ENCODE measurements at places on chromosomes 1 and 21.
A peak's percentile ranks its signal among the peaks of the same experiment; 100 is the strongest.

GRCh38 chr1:168617974-168618750 lies 41.8 kb downstream of the XCL1 start:
- DNase-seq, result no peak

GRCh38 chr1:224867715-224868114 lies 61.8 kb upstream of the DNAH14 start:
- DNase-seq, result no peak

- DNase-seq, result no peak
Observed at GRCh38 chr1:3644273-3644672, 5.6 kb downstream of the WRAP73 start.

DNA sequence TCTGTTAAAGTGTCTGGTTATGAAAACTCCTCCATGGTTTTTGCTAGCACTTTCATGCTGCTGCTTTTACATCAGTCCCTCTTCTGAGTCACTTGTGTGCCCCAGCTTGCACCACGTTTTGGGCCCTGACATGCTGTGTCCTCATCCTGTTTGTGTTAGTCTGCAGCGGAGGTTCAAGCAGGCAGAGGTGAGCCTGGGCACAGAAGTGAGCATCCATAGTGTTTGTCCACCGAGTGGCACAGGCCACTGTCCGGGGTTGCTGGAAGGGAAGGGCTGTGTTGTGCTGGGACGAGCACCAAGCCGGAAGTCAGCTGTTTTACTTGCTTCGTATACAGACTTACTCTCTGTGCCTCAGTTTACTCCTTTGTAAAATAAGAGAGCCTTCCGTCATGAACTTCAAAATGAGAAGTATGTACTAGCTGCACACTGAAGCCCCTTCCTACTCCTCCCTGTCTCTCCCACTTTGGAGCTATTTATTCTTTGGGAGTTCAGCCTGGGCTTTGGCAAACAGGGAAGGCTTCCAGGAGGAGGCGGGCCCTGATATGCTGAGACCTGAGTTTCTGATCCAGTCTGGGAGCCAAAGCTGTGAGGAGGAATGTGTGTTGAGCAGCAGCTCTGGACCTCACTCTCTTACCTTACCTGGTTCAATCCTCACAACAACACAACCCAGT lies 10.7 kb upstream of the LAPTM5 start:
- DNase-seq, result no peak

GRCh38 chr1:188240772-188241406 lies 1412.1 kb downstream of the PLA2G4A start:
- no peak for DNase-seq

DNA sequence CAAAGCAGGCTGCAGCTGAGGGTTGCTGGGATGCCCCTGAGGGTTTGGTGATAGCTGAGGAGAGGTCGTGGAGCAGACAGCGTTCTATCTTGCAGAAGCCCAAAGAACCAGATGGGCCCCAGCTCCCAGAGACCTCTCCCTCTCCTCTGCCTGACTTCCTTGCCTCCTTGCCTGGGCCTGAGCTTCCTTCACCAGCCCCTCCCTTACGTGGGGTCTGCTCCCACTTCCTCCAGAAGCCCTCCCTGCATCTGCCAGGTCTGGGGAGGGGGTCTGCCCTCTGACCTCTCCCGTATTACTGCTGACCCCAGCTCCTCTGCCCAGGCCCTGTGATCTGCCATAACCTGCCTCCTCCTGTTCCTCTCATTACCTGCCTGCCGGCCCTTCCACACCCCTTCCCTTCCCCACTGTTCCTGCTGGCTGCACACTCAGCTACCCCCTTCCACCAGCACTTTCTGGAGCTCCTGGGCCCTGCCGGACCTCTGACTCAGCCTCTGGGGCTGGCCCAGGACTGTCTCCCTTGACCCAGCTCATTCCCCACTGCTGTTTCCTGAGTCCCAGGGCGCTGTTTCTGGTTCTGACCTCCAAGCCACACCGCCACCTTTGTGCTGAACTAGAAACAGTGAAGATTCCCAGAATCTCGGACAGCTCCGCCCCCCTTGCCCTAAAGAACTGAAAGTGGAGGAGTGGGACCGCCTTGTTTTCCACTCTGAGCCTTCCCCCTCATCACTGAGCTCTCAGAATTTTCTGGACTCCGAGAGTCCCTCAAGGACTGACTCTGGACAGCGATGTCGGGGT lies 237.7 kb upstream of the C1orf174 start:
- DNase-seq, result no peak

DNA sequence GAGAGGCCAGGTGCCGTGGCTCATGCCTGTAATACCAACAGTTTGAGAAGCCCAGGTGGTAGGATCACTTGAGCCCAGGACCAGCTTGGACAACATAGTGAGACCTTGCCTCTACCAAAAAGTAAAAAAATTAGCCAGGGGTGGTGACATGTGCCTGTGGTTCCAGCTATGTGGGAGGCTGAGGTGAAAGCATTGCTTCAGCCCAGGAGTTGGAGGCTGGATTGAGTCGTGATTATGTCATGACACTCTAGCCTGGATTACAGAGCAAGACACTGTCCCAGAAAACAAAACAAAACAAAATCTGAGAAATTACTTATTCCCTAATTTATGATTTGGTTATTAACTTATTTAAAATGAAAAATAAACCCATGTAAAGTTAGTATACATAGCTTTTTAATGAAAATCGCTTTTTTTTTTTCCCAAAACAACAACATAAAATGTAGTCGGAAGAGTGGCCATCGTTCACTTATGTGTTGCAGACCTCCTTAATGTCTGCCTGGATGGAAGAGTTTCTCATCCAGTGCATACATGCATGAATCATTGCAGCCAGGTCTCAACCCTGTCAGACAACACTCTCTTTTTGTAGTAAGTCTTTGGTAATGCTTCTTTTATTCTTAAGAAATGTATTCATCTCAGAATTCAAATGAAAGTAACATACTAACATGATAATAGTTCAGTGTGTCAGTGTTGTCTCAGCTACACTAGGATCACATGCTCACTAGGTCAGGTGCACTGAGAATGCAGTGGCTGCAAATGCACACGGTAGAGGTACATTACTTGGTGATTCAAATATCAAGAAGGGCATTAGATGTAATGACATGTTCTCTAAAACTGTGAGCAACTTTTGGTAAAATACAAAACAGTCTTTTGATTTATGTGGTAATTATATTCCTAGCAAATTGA lies 28.0 kb downstream of the ITSN1 start:
- DNase-seq, result no peak

- no peak for DNase-seq
Observed at GRCh38 chr1:23537296-23537973, 6.4 kb upstream of the E2F2 start.

DNA sequence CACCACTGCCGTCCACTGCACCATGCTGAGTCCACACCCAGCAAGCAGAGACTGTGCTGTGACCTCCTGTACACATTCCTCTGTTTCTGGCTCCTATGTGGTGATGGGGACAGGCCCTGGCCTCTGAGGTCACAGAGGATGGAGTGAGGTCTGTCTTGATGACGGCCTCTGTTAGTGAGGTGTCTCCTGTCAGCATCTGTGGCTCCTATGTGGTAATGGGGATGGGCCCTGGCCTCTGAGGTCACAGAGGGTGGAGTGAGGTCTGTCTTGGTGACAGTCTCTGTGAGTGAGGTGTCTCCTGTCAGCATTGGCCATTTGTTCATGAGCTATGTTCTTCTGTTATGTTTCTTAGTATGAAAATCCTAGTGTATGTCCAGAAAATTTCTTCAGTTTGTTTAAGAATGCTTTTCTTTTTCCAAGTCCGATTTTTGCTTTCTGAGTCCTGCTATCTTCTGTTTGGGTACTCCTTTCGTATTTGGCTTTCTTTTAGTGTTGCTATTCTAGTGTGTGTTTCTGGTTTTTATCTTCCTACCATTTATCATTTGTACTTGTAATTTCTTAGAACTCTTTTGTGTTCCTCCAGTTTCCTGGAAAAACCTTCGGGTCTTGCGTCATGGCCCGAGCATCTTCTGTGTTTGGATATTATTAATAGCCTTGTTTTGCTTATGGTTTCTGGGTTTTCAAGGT lies 13.4 kb downstream of the SNAP47 start:
- peak; percentile 60 for DNase-seq

All from NK-92 treated with Interleukin-12 subunit alpha and Interleukin-12 subunit beta, amount 100 ng/mL, for 24 hours (cell line).